ENCODE measurements at places on chromosomes 4 and X.

- DNase-seq: peak; percentile 81
Observed at GRCh38 chr4:152106113-152106763, 345.4 kb upstream of the GATB start.

- no peak for DNase-seq
Observed at GRCh38 chrX:1717373-1717772, 102.5 kb downstream of the ASMT start.

DNA sequence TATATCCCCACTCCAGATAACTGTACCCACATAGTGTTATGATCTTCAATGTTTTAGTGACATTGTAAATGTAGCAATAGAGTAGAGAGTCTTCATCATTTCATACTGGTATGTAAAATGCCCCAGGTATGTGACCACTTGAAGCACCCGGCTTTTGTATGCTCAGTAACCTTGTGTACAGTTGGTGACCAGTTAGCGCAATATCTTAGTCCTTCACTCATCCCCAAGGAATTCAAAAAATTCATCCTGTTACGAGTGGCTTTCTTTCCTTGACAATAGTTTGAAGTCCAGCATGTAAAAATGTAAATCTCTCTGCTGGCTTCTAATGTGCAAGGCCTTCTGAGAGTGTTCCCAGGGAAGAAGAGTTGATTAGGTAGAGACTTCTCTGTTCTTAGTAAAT lies 145.6 kb downstream of the ARX start:
- DNase-seq: no peak

DNA sequence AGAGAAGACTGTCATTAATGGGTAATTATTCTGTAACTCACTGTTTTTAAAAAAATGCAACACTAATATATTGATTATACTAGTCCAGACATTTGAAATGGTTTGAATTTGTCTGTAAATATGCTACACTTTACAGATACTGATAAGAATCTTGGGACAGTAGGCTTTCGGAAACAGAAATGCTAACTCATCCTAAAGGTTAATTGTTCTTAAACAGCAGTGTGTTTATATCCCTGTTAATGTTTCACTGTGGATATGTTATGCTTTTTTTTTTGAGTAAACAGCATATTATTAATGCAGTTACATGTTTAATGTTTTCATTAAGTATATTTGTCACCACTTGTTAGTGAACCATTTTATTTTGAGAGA lies 31.4 kb downstream of the EXOC1 start:
- DNase-seq: no peak

- DNase-seq: no peak
Observed at GRCh38 chr4:87962398-87963146, 12.9 kb upstream of the SPP1 start.

DNA sequence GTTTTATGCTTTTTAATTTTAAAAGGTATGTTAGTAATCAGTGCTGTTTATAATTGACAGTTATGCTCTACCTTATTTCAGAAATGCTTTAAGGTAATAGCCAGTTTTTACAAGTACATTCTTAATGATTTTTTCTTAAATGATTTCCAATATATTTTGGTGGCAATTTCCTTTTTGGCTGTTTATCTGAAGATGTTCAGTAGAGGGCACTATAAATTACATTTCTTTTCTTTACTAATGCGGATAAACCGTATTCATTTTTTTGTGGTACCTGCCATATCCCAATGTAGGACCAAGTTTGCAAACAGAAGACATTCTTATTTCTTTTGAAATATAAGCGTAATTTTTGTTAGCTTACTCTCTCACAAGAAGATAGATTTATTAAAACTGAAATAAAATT lies 65.4 kb downstream of the CCKAR start:
- DNase-seq: no peak

DNA sequence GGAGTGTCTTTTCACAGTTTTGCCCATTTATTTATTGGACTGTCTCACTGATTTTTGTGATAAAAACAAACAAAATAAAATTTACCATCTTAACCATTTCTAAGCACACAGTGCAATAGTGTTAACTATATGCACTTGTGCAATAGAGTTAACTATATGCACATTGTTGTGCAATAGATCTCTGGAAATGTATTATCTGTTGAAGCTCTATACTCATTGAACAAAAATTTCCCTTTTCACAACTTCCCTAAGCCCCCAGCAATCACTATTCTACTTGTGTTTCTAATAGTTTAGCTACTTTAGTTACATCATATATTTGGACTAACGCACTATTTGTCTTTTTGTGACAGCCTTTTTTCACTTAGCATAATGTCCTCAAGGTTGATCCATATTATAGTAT lies 59.7 kb upstream of the BEX4 start:
- DNase-seq: peak; percentile 29

DNA sequence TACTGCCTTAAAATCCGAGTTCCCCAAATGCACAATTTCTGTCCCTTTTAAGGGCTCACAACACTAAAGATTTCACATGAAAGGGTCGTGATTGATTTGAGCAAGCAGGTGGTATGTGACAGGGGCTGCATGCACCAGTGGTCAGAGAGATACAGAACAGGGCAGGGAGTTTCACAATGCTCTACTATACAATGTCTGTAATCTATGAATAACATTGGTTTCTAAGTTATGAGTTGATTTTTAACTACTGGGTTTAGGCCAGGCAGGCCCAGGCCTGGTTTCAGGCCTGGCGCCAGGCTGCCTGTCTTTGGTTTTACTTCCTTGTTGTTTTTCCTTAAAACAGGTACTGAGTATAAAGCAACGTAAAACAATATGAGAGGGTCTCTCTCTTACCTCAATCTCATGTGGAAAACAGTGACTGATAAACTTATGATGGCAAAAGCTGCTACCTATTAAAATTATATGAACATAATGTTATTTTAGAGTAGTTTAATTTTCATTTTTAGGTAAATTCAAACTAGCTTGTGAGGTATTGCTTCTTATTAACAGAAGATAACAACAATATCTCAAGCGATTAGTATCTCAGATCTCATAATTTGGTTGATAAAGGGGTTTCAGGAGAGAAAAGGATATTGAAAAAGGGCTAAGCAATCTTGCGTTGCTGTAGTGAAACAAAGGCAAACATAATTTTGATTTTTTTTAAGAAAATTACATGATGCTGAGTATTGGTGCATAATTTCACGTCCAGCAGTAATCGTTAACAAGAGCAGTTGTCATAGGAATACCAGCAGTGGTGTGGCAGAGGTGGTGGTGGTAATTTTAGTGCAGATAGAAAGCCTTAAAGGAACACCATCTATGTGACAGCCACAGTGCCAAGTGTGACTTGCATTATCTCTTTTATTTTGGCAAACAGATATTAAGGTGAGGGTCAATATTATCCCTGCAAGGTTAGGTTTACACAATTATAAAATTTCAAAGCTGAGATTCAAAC lies 944.4 kb upstream of the GRID2 start:
- no peak for DNase-seq

GRCh38 chrX:41868392-41868977 lies 54.9 kb downstream of the CASK start:
- no peak for DNase-seq

- DNase-seq: no peak
Observed at GRCh38 chrX:139126493-139126892, 404.0 kb upstream of the F9 start.

DNA sequence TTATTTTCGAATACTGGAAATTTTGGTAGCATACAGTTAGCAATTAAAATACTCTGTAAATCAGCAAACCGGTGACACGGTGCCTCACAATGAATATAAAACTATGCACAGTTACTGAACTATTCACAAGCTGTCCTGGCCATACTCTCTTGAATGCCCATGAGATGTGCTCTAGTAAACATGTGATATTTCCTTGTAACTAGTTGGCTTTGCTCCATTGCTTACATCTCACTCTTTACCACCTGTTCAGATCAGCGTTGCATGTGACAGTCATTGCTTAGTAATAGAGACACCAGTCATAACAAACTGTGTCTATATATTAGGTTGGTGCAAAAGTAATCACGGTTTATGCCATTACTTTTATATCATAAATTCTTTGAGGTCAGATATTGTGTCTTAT lies 897.9 kb upstream of the FTHL17 start:
- no peak for DNase-seq

DNA sequence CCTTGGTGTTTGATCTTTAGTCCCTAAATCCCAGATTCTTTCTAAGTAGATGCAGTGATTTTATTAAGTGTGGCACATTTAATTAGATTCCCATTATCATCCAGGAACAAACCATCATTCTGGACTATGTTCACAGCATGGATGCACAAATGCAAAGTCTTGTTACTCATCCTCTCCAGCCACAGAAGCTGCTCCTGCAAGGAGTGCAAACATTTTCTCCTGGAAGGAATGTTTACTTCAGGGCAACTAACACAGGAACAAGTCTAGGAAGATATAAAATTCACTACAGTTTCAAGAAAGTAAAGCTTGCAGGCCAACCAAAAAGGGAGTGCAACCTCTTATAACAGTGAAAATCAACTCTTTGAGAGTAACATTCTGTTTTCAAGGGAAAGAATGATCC lies 106.0 kb downstream of the IQCM start:
- no peak for DNase-seq

DNA sequence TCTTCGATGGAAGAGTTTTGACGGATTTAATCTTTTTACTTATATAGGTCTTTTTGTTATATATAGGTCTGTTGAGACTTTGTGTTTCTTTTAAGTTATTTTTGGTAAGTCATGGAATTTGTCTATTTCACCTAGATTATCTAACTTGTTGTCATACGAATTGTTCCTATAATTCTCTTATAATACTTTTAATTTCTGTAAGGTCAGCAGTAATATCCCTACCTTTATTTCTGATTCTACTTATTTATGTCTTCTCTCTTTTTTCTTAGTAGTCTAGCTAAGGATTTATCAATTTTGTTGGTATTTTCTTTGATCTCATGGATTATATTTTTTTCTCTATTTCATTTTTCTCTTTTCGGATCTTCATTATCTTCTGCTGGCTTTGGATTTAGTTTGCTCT lies 11.6 kb downstream of the SAP30 start:
- no peak for DNase-seq
